Activated T-helper 17 cell treated with anti-CD3 and anti-CD28 coated beads, Interleukin-2, amount 50 U/mL, for 72 hours (primary cell): ENCODE measurements at places on chromosomes 3 and 15. TPM values are rescaled to one million over a fixed set of nuclear protein-coding genes. Genes with fewer than 3 reads are reported as not detected.

- no peak for ATAC-seq
Observed at GRCh38 chr3:49217688-49218470, 46.5 kb downstream of the KLHDC8B start.

GRCh38 chr3:16148783-16149182, 25.7 kb upstream of the GALNT15 start:
- no peak for ATAC-seq

- ATAC-seq, result no peak
Observed at GRCh38 chr3:158297940-158298339, 188.1 kb downstream of the RSRC1 start.

The SCN11A gene
- total RNA-seq, result 0.22 TPM

The CHRFAM7A gene
- total RNA-seq, result not detected

DNA sequence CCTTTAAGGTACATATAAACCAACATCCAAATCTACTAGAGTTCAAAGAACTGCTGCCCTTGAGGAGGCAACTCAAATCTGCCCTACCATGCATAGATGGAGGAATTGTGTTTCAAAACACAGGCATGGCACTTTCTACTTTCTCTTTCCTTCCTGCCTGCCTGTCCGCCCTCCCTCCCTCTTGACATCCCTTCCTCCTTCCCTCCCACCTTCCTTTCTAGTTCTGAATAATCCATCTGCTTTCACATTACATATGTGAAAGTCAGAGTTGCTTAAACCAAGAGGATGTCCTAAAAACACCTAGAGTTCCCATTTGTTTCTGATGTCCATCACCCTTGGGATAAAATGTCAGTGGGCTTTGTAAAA, 537.6 kb downstream of the FOXP1 start:
- ATAC-seq, result peak; percentile 31

GRCh38 chr3:107498646-107499045, 24.1 kb upstream of the BBX start:
- no peak for ATAC-seq

GRCh38 chr15:48592221-48592731, 53.2 kb downstream of the FBN1 start:
- no peak for ATAC-seq

- ATAC-seq, result peak; percentile 93
Observed at GRCh38 chr3:186826976-186827857, 15.3 kb upstream of the ADIPOQ start.

- no peak for ATAC-seq
Observed at GRCh38 chr3:151371526-151371925, 13.0 kb downstream of the P2RY12 start.

- no peak for ATAC-seq
Observed at GRCh38 chr3:88137836-88138235, 11.9 kb upstream of the C3orf38 start.

The CHDH gene
- total RNA-seq, result 1.1 TPM

GRCh38 chr3:19347671-19348070, 199.4 kb downstream of the KCNH8 start:
- ATAC-seq, result no peak

DNA sequence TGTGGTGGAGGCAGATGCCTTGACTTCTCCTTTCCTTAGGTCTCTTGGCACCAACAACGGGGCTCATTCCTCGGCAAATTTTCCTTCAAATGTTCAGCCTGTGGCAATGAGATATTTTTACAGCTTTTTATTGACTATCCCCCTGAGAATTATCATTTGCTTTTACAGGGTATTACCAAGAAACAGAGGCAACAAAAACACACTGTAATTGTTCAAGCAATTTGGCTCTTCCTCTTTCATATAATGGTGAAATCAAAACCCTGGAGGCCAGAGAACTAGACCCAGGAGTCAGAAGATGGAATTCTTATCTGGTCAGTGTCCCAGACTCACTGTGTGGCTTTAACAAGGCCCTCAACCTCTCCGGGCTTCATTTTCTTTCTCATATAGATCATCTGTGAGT, 40.1 kb downstream of the TRIM42 start:
- ATAC-seq, result no peak

DNA sequence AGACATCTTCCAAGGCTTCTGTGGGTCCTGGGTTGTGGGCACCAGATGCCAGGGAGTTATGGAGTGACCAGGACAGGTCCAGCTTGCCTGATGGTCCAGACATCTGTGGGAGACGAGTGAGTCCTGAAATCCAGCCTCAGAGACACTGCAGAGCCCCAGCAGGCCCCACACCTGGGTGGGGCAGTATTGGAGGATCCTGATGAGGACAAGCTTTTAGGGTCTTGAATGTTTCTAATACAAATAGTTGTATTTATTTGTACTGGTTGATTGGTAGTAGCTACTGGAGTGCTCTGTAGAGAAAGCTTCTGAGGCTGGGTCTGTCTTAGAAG, 67.5 kb upstream of the PRR23C start:
- ATAC-seq, result no peak

GRCh38 chr15:75654201-75654907, 6.6 kb downstream of the SNX33 start:
- no peak for ATAC-seq

- ATAC-seq, result peak; percentile 5
Observed at GRCh38 chr3:101685870-101686307, 629 bp downstream of the RPL24 start.

DNA sequence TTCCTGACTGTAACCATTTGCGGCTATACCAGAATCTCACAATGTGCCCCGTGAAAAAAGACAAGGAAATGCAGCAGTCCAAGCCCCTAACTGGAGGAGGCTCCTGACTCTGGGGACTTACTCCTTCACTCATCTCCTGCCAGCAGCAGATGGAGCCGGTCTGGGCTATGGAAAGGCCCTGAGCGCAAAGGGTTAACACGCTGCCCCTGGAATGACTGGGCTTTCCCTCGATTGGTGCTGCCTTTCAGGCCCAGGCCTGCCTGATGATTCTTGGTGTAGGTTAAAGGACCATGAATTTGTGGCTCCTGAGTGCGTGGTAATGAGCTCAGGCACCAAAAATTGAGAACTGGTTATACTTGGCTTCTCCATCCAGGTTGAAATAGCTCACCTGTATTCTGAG, 42.3 kb upstream of the GALNT15 start:
- ATAC-seq, result no peak

The ZCWPW2 gene
- 0.37 TPM for total RNA-seq

The RASGRP1 gene
- total RNA-seq, result 164 TPM

GRCh38 chr3:150388498-150389418, 19.3 kb upstream of the TSC22D2 start:
- no peak for ATAC-seq

The DAZL gene
- total RNA-seq, result 0.09 TPM

DNA sequence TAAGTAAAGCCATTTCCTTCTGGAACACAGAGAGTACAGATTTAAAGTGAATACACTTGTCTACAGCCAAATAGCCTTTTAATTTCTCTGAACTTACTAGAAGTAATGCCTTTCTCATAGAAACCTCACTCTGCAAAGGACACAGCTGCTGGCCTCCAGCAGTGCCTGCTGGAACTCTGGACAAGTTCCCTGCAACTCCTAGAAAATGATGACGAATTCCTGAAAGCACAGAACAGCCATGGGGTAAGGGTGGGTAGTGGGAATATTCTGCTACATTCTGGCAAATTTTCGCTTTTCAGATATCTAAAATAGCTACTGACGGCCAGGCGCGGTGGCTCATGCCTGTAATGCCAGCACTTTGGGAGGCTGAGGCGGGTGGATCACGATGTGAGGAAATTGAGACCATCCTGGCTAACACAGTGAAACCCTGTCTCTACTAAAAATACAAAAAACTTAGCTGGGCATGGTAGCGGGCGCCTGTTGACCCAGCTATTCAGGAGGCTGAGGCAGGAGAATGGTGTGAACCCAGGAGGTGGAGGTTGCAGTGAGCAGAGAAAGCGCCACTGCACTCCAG, 34.4 kb downstream of the RYK start:
- ATAC-seq, result no peak

DNA sequence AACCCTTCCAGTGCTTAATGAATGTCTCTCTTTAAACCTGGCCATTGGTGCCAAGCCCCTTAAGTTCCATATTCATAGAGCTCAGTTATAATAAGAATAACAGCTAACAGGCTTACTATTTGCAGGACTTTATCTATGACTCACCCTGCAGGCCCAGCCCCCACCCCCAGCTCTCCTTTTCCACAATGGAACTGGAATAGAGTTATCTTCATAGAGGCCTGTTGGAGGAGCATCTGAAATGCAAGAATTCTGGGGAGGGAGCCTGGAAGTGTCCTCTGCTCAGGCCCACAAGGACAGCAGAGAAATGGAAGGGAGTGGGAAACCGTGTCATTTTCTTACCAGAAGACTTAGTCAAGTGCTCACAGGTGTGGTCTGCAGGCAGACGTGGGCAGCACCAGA, 52.8 kb downstream of the SEMA5B start:
- peak; percentile 23 for ATAC-seq

The HIGD2B gene
- 0.32 TPM for total RNA-seq

The KIF15 gene
- total RNA-seq, result 34.7 TPM

The GOLGA8S gene
- 0.06 TPM for total RNA-seq

GRCh38 chr3:151379083-151379734, 5.3 kb downstream of the P2RY12 start:
- no peak for ATAC-seq

DNA sequence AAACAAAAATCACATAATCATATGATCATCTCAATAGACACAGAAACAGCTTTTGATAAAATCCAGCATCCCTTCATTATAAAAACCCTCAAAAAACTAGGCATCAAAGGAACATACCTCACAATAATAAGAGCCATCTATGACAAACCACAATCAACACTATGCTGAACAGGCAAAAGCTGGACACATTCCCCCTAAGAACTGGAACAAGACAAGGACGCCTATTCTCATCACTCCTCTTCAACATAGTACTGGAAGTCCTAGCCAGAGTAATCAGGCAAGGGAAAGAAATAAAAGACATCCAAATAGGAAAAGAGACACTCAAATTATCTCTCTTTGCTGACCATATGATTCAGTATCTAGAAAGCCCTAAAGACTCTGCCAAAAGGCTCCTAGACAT, 54.9 kb upstream of the SLC12A8 start:
- no peak for ATAC-seq

GRCh38 chr3:120749843-120750242, 7.3 kb downstream of the GTF2E1 start:
- no peak for ATAC-seq

The TM4SF1 gene
- total RNA-seq, result not detected

GRCh38 chr3:109118584-109118983, 650 bp upstream of the MORC1 start:
- ATAC-seq, result no peak

- ATAC-seq, result no peak
Observed at GRCh38 chr3:32082721-32083120, 23.7 kb upstream of the GPD1L start.

The ENTPD3 gene
- not detected for total RNA-seq

DNA sequence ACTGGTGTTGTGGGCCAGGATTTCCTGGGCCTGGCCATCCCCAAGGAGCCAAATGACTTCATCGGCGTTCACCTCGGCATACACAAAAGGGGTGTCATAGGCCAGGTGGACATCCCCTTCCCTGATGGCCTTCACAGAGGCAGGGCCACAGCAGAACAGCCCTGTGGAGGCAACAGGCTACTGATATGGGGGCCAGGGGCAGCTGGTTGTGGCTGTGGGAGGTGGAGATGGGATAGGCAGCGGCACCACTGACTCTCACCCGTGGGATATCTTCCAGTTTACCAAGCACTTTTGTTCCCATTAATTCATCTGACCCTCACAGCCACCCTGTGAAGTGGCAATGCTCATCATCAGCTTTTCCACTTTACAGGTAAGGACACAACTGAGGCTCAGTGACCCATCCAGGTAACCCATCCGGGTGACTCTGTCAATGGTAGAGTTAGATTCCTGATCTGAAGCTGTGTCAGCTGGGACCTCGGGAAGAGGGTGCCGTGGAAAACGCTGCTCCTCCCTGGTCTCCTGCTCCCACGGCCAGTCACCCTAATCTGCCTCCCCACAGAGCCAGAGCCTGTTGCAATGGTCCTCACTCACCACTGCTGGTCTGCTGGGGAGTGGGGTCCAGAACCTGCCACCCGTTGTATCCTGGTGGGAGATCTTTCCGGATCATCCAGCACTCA, 15.3 kb upstream of the TGM5 start:
- ATAC-seq, result no peak

The FHIT gene
- 12.2 TPM for total RNA-seq

- ATAC-seq, result no peak
Observed at GRCh38 chr15:84804005-84804900, 12.9 kb upstream of the ALPK3 start.

DNA sequence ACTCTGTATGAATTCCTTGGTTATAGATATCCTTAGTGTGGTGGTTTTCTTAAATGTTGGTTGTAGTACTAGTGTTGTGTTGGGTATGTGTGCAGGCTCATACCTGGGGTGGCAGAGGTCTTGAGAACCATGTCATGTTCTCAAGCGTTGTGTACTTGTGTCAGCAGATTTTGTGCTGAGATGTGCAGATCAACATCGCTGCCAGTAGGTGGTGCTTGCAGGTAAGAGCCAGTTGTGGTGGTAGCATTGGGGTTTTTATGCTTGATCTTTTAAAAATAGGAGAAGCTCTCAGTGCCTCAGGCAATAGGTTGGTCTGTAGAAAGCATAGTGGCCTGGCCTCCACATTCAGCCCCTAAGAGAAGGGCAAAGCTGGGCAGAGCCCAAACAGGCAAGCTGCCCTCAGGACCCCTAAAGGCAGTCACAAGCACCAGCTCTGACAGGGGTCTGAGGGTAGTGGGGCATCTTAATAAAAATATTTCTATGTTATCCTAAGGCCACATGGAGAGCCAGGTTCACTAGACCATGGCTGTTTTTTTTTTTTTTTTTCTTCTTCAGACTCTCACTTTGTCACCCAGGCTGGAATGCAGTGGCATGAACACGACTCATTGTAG, 164.0 kb downstream of the IL20RB start:
- no peak for ATAC-seq

GRCh38 chr15:29270169-29270955, 740 bp upstream of the NSMCE3 start:
- peak; percentile 36 for ATAC-seq

The ARL14 gene
- not detected for total RNA-seq

The CIAO2A gene
- 99.1 TPM for total RNA-seq

DNA sequence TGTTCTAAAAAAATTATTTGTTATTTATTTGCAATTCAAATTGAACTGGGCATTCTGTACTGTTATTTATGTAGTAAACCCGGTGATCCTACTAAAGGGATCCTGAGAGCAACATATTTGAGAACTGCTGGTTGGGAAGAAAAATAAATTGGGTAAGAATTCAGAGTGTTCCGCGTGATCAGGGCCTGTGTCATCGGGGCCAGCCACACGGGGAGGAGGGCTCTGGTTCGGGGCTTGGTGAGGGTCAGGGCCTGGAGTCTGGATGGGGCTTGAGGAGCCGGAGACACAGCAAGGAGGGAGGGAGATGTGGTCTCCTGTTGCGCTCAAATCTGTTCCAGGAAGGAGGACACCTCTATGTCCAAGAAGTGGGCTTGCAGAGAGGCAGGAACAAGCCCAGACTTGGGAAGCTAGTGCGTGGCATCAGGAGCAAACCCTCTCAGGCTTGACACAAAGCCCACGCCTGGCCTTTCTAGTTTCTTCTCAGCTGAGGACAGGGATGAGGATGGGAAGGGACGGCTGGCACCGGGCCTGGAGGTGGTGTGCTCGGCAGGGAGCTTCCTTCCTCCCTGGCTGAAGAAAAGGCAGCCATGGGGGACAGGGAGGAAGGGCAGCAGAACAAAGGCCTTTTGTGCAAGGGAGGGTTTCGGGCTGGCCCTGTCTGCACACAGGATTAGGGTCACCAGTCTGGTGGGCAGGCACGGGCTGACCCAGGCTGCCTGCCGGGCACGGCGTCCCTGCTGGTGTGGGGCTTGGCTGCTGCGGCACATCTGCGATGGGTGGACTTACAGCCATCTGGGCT, 22.9 kb upstream of the FBLN2 start:
- ATAC-seq, result no peak
